ENCODE measurements at places on chromosomes 12 and 14.

DNA sequence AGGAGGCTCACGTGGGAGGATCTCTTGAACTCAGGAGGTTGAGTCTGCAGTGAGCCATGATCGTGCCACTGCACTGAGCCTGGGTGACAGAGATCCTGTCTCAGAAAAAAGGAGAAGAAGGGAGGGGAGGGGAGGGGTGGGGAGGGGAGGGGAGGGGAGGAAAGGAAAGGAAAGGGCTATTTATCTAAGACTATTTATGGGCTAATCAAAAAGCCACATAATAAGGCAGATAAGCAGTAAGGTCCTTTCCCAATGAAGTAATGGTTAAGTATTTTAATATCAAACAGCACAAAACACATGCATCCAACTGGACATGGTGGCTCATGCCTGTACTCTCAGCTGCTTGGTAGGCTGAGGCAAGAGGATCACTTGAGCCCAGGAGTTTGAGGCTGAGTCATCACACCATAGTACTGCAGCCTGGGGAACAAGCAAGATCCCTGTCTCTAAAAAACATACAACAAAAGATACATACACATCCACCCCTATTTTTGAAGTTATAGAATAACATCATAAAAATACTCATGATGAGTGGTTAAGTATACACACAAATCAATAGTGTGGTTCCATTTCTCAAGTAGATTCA lies 9.7 kb downstream of the PAWR start:
- DNase-seq = peak; percentile 52

DNA sequence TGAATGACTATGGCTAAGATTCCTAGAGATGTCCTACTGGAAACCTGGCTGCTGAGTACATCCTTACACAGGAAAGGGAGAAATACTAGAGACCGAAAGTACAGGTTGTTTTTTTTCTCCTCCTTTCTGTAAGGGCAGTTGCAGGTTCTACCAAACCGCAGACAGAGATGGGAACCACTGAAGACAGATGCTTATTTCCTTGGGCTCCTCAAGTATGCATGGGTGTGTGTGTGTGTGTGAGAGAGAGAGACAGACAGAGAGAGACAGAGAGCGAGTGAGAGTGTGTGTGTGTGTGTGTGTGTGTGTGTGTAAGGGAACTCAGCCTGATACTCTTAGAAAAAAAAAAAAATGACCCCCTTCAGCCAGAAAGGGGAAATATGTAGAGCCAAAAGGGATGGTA lies 42.5 kb downstream of the MAP4K5 start:
- no peak for DNase-seq

- peak; percentile 58 for DNase-seq
Observed at GRCh38 chr12:116534311-116535121, 24.7 kb upstream of the MAP1LC3B2 start.

DNA sequence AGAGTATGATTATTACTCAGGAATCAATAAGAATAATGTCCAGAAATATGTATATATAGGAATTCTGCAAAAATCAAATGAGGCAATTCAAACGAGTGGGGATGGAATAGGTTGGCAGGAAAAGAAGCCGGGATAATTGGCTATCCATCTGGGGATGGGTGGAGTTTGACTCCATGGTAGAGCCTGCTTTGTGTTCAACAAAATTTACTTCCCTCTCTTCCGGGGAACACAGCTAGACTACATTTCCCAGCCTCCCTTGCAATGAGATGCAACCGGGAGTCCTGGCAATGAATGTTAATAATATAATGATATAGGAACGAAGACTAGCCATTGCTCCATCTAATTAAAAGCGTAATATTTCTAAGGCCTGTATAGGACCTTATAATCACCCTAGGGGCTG lies 146.6 kb downstream of the EFCAB11 start:
- DNase-seq = no peak

GRCh38 chr12:110680032-110680431 lies 8.9 kb downstream of the HVCN1 start:
- no peak for DNase-seq

GRCh38 chr14:50335989-50336824 lies 24.1 kb downstream of the DMAC2L start:
- DNase-seq = no peak

Measured in fibroblast of skin of right quadriceps (primary cell).